Activated naive CD8-positive, alpha-beta T cell treated with anti-CD3 and anti-CD28 coated beads for 36 hours (primary cell): ENCODE measurements at places on chromosomes 12 and 14.

DNA sequence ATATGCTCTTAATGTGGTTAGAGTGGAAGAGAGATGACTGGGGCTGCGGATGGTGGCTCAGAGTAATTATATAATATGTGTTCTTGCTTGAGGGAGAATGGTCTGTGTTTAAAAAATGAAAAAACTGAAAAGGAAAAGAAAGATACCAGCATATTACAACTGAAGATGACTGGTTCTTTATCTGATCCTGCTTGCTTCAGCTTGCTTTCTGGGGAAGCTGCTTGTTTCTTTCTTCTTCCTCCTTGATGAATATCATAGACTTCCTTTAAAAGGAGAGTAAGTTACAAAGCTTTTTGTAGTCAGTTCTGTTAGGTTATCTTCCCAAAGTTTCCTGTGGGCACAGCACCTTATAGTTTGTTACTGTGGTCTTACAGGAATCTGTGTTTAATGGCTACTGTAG lies 210.9 kb downstream of the ERC1 start:
- DNase-seq = no peak
- no peaks in the 10 kb centered on the region for H3K27me3 ChIP-seq
- H3K36me3 ChIP-seq = peaks cover 25% of the 10 kb centered on the region

GRCh38 chr14:104970231-104971068 lies 7.7 kb downstream of the AHNAK2 start:
- H3K27ac ChIP-seq = no peak overlapping the region
- no peaks in the 10 kb centered on the region for H3K4me1 ChIP-seq
- no peak overlapping the region for H3K4me3 ChIP-seq

DNA sequence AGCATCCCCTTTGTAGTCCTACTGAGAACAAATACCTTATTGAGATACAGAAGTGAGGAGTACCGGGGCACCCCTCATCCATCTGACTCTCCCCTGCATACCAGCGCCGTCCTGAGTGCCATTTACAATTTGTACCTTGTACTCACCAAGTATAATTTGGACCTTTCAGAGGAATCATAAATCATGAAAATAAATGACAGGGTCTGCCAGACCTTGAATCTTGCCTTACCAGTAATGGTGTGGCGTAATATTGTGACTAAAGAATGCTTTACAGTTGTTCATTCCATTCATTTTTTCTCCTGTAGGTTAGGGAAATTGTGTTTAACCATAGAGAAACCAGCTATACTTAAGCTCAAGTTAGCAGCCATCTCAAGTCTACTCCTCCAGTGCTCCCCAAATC lies 243.7 kb upstream of the RGS6 start:
- H3K27me3 ChIP-seq = no peaks in the 10 kb centered on the region
- no peak overlapping the region for H3K4me3 ChIP-seq
- H3K4me1 ChIP-seq = peaks cover 6% of the 10 kb centered on the region
- H3K27ac ChIP-seq = no peak overlapping the region
- no peak for DNase-seq

DNA sequence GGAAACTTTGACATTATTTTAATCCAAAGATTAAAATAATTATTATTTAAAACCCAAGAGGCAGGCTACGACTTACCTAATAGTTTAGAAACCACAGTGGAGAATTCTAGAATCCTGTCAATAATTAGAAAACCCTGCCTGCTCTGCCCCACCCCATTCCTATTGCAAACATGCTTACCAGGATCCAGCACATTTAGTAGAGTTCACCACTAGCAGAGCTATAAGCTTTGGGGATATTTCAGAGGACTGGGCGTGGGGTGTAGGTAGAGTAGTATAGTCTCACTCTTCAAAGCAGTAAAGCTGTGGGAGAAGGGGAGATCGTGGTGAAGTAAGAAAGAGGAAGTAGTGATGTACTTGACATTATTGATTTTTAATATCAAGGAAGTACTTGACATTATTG lies 100.3 kb downstream of the FIGNL2 start:
- no peak for DNase-seq
- H3K36me3 ChIP-seq = no peaks in the 10 kb centered on the region
- H3K27ac ChIP-seq = no peak overlapping the region
- no peaks in the 10 kb centered on the region for H3K4me1 ChIP-seq
- no peak overlapping the region for H3K4me3 ChIP-seq

GRCh38 chr12:6158255-6158654 lies 33.8 kb upstream of the VWF start:
- no peak overlapping the region for H3K27ac ChIP-seq
- DNase-seq = no peak
- H3K27me3 ChIP-seq = no peaks in the 10 kb centered on the region
- H3K36me3 ChIP-seq = no peaks in the 10 kb centered on the region
- H3K4me1 ChIP-seq = peaks cover 23% of the 10 kb centered on the region

- no peak for DNase-seq
- no peaks in the 10 kb centered on the region for H3K36me3 ChIP-seq
- H3K27ac ChIP-seq = no peak overlapping the region
- H3K4me3 ChIP-seq = no peak overlapping the region
- no peaks in the 10 kb centered on the region for H3K27me3 ChIP-seq
These were observed 519.3 kb downstream of the NOVA1 start for GRCh38 chr14:26078561-26078960.

GRCh38 chr14:20560961-20561360 lies at the start of gene RNASE9:
RNASE9 (minus strand) TSS chr14:20561047.
- H3K4me1 ChIP-seq = no peaks in the 10 kb centered on the region
- DNase-seq = no peak
- H3K36me3 ChIP-seq = no peaks in the 10 kb centered on the region
- no peak within 1 kb of the TSS for H3K27ac ChIP-seq
- no peak within 1 kb of the TSS for H3K4me3 ChIP-seq

- H3K4me3 ChIP-seq = no peak overlapping the region
- no peaks in the 10 kb centered on the region for H3K27me3 ChIP-seq
- H3K36me3 ChIP-seq = peaks cover 6% of the 10 kb centered on the region
- no peaks in the 10 kb centered on the region for H3K4me1 ChIP-seq
These were observed 33.3 kb downstream of the COCH start for GRCh38 chr14:30907659-30908057.

DNA sequence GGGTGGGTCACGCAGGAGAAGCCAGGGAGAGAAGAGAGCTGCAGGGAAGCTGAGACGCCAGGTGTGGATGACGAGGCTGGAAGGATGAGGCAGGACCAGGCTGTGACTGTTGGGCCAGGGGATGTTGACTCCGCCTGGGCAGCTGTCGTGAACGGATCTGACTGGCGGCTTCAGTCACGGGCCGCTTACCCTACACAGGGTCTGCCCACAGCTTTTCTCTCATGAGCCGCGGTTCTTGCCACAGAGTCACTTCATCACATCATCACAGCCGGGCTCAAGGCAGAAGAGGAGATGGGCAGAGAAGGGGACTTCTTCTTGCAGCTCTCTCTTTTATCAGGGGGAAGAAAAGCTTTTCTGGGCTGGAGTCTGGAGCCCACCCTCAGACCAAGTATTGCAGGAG lies 7.7 kb downstream of the CLBA1 start:
- peak overlapping the region; percentile 25 for H3K27ac ChIP-seq
- H3K4me3 ChIP-seq = no peak overlapping the region
- DNase-seq = no peak
- no peaks in the 10 kb centered on the region for H3K4me1 ChIP-seq
- H3K27me3 ChIP-seq = no peaks in the 10 kb centered on the region

DNA sequence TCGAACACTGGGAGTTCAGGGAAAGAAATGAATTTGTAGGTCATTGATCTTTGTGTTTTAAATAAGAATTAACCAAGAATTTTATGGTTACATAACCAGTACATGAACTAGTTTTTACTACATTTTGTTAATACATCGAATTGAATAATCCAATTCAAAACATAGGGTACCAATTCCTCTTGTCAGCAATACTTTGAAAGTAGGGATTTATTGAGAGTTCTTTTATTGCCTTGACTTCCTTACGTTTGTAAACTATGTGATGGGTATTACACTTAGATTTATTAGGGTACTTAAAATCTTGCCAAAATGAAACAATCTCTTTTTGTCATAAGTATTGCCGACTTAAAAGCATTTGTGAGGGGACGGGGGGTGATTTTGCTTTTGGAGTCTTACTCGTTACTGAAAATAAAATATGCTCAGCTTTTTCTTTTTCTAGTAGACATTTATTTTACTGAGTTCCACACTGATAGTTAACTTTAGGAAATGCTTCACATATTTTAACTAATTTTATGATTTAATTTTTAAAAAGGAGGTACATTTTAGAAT lies 22.4 kb downstream of the SOCS2 start:
- no peaks in the 10 kb centered on the region for H3K36me3 ChIP-seq
- peaks cover 85% of the 10 kb centered on the region for H3K27me3 ChIP-seq
- no peak for DNase-seq
- no peak overlapping the region for H3K4me3 ChIP-seq
- H3K4me1 ChIP-seq = peaks cover 11% of the 10 kb centered on the region

DNA sequence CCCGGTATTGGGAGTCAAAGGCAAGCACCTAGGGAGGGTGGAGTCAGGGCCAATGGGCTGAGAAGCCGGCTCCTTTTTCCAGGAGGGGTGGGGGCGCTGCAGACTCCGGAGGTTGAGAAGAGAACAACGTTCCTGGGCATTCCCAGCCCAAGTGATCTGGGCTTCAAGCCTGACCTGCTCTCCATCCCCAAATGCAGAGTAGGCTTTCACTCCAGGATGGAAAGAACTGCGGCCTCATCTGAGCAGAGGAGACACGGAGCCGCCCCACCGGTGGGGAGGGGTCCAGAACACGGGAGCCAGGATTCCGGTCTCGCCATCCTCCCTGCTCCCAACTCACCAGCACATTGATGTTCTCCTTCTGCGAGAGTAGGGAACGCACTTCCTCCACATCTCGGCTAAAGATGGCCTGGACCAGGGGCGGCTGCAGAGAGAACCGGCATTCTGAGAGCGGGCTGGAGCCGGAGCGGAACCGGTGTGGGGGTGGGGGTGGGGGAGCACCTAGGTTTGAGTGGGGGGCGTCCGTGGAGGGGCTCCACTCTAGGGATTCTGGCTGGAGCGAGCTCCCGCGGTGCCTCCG lies 605 bp downstream of the ANKRD52 start:
- H3K27ac ChIP-seq = peak overlapping the region; percentile 74
- H3K36me3 ChIP-seq = peaks cover 9% of the 10 kb centered on the region
- H3K4me3 ChIP-seq = peak overlapping the region; percentile 88
- no peaks in the 10 kb centered on the region for H3K27me3 ChIP-seq
- peaks cover 17% of the 10 kb centered on the region for H3K4me1 ChIP-seq

- no peaks in the 10 kb centered on the region for H3K27me3 ChIP-seq
- H3K4me1 ChIP-seq = no peaks in the 10 kb centered on the region
- no peak overlapping the region for H3K4me3 ChIP-seq
- no peak overlapping the region for H3K27ac ChIP-seq
- no peaks in the 10 kb centered on the region for H3K36me3 ChIP-seq
These were observed 990.2 kb downstream of the GALC start for GRCh38 chr14:87002776-87003175.

GRCh38 chr14:20680843-20681347 lies 3.5 kb upstream of the RNASE4 start:
- H3K36me3 ChIP-seq = peaks cover 1% of the 10 kb centered on the region
- no peak for DNase-seq
- peaks cover 5% of the 10 kb centered on the region for H3K27me3 ChIP-seq
- no peak overlapping the region for H3K27ac ChIP-seq
- peaks cover 31% of the 10 kb centered on the region for H3K4me1 ChIP-seq
- no peak overlapping the region for H3K4me3 ChIP-seq

DNA sequence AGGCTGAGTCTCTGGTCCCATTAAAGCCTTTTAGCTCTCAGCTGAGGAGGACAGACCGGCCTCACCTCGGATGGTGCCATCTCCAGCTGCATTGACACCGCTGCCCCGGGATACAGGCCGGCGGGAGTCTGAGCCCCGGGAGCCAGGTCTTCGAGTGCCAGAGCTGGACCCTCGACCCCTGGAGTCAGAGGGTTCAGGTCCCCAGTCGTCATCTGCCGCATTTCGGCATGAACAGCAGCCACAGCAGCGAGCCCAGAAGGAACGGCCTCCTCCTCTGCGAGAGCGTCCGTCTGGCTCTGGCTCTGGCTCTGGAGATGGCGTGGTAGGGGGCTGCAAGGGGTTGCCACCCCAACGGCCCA lies 1.0 kb downstream of the TGM1 start:
- H3K36me3 ChIP-seq = peaks cover 2% of the 10 kb centered on the region
- H3K27ac ChIP-seq = no peak overlapping the region
- no peaks in the 10 kb centered on the region for H3K4me1 ChIP-seq
- no peaks in the 10 kb centered on the region for H3K27me3 ChIP-seq
- no peak for DNase-seq

GRCh38 chr14:38791862-38792261 lies 311.2 kb downstream of the SEC23A start:
- no peaks in the 10 kb centered on the region for H3K27me3 ChIP-seq
- DNase-seq = no peak
- H3K36me3 ChIP-seq = no peaks in the 10 kb centered on the region
- no peak overlapping the region for H3K27ac ChIP-seq
- H3K4me1 ChIP-seq = no peaks in the 10 kb centered on the region
- H3K4me3 ChIP-seq = no peak overlapping the region

- DNase-seq = no peak
- H3K4me1 ChIP-seq = peaks cover 7% of the 10 kb centered on the region
- no peak overlapping the region for H3K27ac ChIP-seq
- peaks cover 7% of the 10 kb centered on the region for H3K27me3 ChIP-seq
- no peaks in the 10 kb centered on the region for H3K36me3 ChIP-seq
These were observed 77.3 kb downstream of the SNAPC1 start for GRCh38 chr14:61839507-61839906.

- no peak for DNase-seq
- H3K36me3 ChIP-seq = no peaks in the 10 kb centered on the region
- no peaks in the 10 kb centered on the region for H3K27me3 ChIP-seq
- no peak overlapping the region for H3K4me3 ChIP-seq
- no peaks in the 10 kb centered on the region for H3K4me1 ChIP-seq
These were observed 480.9 kb upstream of the TMEM132C start for GRCh38 chr12:127785986-127786590.

DNA sequence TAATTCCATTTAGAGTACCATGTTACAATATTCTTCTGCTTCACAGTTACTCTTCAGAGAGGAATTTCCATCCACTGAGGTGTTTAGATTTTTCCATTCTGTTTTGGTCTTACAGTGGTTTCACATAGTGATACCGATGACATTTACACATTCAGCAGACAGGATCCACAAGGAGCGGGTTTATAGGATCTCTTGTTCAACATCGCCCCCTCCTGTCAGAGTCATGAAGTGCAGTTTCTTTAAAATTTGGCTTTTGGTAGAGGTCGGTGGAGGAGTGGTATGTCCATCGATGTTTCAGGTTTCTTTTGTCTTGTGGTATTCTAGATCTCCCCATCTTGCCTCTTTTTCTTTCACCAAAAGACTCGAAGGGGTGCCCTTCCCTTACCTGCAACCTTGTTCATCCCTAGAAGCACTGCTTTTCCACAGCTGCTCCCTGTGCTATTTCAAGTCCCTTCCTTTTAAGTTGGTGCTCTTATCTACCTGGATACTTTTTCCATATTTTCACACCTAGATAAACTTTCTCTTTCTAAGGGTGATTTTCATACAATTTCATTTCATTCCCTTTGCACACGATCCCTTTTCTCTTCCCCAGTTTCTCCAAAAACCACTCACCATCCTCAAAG lies 181.3 kb downstream of the ITPR2 start:
- no peaks in the 10 kb centered on the region for H3K27me3 ChIP-seq
- no peak overlapping the region for H3K4me3 ChIP-seq
- H3K36me3 ChIP-seq = peaks cover 57% of the 10 kb centered on the region
- peak; percentile 35 for DNase-seq
- H3K4me1 ChIP-seq = peaks cover 5% of the 10 kb centered on the region
- H3K27ac ChIP-seq = no peak overlapping the region

- no peak overlapping the region for H3K27ac ChIP-seq
- H3K4me3 ChIP-seq = no peak overlapping the region
- H3K4me1 ChIP-seq = peaks cover 20% of the 10 kb centered on the region
These were observed 264.7 kb downstream of the RAD51B start for GRCh38 chr14:68084256-68084655.
